BJ (cell line): ENCODE measurements at places on chromosomes 3 and 15.

DNA sequence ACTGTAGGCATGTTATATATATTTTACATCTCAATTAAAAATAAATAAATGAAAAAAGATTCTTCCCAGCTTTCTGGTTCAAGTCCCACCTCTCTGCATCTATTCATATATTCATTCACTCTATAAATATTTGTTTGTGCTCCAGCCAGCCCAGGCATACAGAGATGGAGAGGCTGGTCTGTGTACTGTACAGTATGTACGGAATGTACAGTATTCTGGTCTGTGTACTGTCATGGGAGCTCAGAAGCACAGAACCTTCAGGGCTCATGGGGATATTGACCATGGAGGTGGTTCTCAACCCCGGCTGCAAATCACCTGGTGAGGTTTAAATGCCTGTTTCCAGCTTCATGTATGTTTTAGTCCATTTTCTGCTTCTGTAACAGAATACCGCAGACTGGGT lies 13.8 kb downstream of the CORO2B start:
- DNase-seq: no peak

- DNase-seq: no peak
These were observed 171.9 kb upstream of the CADPS start for GRCh38 chr3:63047068-63047467.

- no peak for DNase-seq
These were observed 43.0 kb downstream of the FLNB start for GRCh38 chr3:58051196-58051595.

DNA sequence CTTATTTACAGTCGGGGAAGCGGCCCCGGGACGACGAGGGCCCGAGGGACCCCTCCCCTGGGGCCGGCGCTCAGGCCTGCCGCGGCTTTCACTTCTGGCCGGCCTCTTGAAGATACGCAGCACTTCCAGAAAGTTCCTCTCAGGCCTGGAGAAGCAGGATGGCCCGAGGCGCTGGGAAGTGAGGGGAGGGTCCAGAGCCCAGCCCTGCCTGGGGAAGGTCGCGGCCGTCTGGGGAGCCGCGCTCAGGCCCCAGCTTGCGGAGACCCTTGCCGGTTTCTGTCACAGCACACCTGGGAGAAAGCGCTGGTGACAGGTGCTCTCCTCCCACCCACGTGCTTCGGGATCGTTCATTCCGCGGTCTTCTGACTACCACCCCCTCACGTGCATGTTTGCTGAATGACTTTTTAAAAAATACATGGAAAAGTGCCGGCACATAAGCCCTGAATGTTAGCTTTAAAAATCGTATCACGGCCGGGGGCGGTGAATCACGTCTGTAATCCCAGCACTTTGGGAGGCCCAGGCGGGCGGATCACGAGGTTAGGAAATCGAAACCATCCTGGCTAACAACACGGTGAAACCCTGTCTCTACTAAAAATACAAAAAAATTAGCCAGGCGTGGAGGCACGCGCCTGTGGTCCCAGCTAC lies 727 bp upstream of the TM2D3 start:
- DNase-seq: no peak

DNA sequence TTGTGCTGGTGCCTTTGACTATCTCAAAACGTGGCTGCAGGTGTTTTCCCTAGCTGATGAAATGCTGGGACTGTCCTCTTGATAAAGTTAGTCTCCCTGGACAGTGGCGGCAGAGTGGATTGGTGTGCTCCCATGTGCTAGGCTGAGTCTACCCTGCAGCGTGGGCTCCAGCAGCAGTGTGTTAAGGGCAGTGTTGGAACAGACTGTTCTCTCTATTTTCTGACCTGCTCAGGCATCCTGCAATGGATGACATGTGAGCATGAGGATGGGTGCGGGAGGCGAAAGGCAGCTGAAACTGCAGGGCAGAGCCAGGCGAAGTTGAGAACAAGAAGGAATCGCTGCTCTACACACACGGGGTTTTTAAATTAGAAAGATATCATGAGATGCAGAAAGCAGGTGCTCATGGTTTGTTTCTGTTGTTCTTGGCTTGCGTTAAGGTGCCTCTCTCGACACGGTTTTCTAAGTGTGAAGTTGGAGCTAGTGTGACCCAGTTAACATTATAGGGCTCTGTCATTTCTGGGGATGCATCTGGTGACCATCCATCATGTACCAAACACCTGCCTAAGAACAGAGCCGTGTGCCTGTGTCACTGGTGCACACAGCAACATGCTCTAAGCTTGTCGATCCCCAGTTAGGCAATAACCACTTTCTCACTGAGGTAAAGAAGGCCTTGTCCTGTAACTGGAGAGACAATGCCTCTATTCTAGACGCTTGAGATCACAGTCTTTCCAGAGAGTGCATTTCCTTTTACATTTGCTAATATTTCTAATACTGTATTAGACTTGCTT lies 44.3 kb downstream of the SLCO3A1 start:
- no peak for DNase-seq

DNA sequence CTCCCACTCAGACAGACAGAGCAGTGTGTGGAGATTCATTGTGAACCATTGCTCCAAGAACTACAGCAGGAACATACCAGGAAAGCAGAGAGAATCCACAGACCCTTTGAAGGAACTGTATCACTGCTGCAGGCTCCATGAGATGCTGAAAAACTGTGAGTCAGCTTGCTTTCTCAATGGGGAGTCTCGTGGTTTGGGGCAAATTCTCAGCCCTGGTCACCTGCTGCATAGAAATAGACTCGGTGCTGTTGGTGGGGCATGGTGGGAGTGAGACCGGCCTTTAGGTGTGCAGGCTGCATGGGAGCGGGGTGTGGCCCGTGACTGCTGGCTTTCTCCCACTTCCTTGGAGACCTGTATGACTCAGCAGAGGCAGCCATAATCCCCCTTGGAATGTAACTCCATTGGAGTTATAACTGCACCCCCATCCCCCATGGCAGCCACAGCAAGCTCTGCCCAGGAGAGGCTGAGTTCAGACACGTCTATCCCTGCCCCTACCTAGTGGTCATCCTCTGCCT lies 35.6 kb downstream of the ALCAM start:
- no peak for DNase-seq

DNA sequence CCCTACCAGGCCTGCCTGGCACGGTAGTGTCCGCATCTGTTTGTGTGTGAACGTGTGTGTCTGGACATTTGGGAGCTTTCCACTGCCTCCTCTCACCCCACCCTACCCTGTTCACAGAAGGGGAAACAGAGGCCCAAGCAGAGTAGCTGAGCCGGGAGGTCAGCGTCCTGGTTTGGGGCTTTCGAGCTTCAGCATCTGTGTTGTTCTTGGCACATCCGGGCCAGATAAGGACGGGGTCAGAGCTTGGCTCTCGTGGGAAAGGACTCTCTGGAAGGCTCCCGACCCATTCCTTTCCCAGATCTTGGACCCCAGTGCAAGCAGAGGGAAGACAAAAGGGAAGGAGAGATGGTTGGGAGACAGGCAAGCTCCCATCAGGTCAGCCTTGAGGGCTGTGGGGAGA lies 6.3 kb upstream of the PTH1R start:
- no peak for DNase-seq

DNA sequence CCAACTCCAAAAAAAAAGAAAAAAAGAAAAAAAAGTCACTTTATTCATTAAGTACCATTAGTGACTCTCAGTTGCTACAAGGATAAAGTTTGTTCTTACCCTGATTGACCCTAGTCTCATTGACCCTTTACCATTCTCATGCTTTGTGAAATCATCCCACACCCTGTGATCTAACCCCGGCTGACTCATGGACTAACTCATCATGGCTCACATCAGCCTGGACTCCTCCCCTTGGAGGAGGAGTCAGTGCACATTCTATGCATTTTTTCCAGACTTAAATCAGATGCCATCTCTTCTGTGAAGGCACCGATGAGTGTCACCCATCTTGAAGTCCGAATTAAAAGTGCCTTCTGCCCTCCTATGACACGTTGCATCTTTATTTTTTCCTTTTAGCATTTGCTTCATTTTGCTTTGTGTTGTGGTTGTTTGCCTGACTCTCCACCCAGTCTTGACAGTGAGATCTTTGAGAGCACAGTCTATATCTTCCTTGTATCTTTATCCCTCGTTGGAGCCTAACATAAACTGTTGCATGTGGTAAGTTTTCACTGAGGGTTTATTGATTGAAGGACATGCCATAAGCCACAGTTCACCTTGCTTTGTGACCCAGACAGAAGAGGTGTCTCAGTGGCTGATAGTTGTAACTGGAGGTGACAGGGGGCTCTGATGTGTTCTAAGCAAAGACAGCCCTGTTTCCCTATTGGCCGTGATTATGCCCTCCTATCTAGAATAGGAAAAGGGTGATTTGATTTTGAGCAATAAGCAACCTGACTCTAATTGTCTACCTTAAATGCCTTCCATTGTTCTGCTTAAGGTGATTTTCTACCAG lies 72.1 kb downstream of the IL1RAP start:
- peak; percentile 63 for DNase-seq
